Activated T-cell treated with anti-CD3 and anti-CD28 coated beads, Interleukin-2, amount 50 U/mL, for 24 hours (primary cell): ENCODE measurements at places on chromosomes 16 and 17.
A peak's percentile ranks its signal among the peaks of the same experiment; 100 is the strongest.

DNA sequence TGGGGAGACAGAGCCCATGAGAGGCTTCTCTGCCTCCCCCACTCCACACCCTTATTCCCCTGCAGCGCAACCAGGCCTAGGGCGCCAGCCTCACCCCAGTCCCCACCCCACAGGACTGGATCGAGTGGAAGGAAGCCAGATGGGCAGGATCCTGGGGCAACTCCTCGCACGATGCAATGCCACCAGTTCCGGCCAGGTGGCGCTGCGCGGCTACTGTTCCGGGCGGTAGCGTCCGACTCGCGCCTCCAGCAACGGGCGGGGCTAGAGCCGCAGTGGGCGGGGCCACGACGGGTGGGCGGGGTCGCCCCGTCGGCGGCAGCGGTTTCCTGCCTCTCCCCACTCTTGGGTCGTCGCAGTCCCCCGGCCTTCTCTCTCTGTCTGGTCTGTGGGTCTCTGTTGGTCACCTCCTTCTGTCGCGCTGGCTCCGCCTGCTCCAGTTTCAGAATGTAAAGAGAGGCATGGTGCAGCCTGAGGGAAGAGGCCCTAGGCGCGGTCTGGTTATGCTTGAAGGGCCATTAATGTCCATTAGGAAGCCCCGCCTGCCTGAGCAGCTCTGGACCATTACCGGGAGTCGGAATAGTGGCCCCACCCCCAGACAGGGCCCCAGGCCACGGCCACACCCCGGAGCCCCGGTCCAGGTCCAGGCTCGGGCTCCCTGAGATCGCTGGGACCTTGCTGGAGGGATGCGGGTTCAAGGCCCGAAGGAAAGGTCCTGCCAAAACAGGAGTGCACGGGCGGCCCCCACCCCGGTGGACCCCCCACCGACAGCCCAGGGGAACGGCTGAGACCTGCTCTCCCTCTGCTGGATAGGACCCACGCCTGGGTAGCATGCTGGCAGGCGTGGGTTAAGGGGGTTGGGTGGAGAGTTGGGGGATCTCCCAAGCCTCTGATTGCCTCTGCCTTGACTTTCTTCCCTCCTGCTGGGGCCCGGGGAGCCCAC lies 3.3 kb upstream of the NHERF2 start:
- DNase-seq = peak; percentile 99

- DNase-seq = peak; percentile 5
These were observed 132.2 kb downstream of the IRF8 start for GRCh38 chr16:86031141-86031678.

DNA sequence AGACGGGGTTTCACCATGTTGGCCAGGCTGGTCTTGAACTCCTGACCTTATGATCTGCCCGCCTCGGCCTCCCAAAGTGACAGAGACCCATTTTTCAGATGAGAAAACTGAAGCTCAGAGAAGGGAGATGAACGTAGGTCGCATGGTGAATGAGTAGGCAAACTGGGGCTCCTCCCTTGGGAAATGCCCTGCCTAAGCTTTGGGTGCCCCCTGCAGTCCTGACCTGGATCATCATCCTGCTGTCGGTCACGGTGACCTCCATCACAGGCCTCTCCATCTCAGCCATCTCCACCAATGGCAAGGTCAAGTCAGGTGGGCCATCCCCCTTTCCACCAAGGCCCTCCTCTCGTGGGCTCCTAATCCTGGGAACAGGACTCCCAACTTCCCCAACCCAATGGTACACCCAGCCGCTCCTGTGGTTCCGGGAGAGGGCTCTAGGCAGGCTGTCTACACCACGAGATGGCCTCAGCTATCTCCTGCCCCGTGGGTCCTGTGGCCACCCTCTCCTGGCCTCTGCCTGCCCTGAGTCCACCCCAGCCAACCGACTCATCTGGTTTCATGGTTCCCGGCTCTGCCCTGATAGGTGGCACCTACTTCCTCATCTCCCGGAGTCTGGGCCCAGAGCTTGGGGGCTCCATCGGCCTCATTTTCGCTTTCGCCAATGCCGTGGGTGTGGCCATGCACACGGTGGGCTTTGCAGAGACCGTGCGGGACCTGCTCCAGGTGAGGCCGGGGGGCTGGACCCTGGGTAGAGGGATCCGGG lies 4.7 kb downstream of the SLC12A3 start:
- no peak for DNase-seq

DNA sequence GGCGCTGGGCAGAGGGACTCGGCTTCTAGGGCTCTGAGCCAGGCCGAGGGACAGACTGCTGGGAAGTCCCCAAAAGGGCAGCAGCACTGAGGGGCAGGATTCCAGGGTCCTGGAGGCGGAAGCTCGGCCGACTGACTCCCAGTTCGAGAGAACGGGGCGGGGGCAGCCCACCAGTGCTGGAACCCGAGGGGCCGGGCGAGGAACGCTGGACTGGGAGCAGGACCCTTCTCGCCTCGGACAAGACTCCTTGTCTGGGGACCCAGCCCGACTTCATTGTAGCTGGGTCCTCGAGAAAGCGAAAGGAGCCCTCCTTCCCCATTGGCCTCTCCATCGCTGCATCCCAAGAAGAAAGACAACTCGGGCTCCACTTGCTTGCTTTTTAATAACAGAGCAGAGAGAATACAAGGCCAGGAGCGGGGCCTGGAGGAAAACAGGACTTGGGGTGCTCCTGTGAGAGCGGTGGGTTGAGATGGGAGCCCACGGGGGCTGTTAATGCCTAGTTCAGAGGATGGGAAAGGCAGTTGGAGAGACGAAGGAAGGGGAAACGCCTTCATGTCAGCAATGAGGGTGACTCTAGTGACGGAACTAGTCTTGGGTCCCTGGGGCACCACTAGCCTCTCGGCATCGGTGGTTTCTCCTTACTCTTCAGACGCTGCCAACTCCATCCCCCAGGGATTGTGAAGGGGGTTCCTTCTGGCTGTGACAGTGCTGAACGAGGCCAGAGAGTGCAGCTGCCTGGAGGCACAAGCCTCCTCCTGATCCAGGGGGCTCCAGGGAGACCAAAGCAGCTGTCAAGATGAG lies 492 bp upstream of the CAMTA2 start:
- DNase-seq = peak; percentile 45

DNA sequence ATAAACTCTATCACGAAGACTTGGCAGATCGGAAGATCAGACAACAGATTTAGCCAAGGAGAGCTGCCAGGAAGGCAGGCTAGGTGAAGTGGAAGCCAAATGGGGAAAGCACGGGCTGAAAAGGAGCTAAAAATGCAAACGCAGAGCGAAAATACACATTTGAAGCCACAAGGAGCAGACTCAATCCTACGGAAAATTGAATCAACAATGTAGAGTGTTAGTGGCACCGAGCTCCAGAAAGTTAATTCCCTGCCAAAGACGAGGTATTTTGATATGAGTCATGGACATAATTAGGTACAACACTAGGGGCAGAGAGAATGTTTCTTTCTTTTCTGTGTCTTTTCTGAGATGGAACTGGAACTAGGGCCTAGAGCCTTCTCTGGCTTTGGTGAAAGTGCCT lies 20.7 kb downstream of the GSG1L start:
- DNase-seq = no peak

DNA sequence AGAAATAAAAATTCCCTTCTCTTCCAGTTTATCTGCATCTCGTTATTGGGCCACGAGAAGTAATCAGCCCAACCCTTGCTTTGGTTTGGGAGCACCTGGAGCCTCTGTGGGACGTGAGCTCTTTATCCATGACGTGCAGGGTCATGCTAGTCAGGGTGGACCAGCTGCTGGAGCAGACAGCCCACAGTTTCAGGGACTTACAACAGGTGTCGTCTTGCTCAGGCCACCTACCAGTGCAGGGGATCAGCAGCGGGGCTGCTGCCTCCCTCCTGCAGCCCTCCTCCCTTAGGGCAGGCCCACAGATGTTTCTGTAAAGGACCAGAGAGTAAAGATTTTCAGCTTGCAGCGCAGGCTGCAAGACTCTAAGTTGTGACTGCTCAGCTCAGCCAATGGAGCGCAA lies 16.9 kb downstream of the ADAD2 start:
- no peak for DNase-seq

GRCh38 chr16:27841061-27841801 lies 222.3 kb downstream of the GSG1L start:
- DNase-seq = no peak

- no peak for DNase-seq
These were observed 69.3 kb upstream of the TOB1 start for GRCh38 chr17:50935221-50935995.

GRCh38 chr16:86509759-86510464 lies 415 bp upstream of the FOXF1 start:
- no peak for DNase-seq

- DNase-seq = no peak
These were observed 80.3 kb downstream of the FTO start for GRCh38 chr16:53784291-53784690.

DNA sequence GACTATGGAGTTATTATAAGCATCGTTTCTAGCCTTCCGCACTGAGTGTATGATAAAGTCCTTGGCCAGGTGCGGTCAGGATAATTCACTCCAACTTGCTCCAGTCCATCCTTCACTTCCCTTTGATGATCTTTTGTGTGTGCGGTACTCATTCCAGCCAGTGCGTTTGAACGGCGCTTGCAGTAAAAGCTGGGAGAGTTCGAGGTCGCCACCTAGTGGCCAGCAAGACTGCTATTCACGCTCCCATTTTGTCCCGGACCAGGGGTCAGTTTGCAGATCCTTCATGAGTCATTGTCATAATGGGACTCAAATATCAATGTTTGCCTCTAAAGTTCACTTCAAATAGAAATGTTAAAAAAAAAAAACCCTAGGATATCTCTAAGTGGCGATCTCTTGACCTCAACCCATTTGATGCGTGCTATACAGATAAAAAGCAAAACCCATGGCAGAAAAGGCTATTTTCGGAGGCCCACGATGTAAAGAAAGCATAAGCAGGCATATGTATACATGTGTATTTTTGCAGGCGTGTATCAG lies 417.1 kb downstream of the TMEM114 start:
- no peak for DNase-seq

DNA sequence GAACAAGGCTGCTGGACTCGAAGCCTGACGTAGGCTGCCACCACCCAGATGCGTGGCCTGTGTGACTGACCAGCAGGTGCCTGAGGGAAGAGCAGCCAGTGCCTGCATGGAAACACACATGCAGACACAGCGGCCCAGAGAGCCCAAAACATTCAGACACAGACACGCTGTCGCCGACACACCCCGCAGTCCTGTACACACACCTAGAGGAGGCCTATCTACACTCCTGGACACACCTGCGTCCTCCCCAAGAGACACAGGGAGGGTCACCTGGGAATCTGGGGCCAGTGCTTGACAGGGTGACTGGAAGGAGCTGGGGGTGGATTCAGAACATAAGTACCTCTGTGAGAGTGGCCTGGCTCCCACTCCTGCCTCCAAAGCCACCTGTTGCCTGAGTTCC lies 6.1 kb upstream of the TSPOAP1 start:
- no peak for DNase-seq

- DNase-seq = no peak
These were observed 23.2 kb downstream of the KRT23 start for GRCh38 chr17:40914075-40914855.

GRCh38 chr16:86281421-86281820 lies 228.9 kb upstream of the FOXF1 start:
- DNase-seq = no peak

GRCh38 chr17:36133602-36134236 lies 30.1 kb downstream of the CCL4 start:
- DNase-seq = no peak

- DNase-seq = no peak
These were observed 22.6 kb downstream of the LGALS3BP start for GRCh38 chr17:78957128-78957527.

- DNase-seq = no peak
These were observed 17.4 kb downstream of the RPA1 start for GRCh38 chr17:1847191-1847590.

DNA sequence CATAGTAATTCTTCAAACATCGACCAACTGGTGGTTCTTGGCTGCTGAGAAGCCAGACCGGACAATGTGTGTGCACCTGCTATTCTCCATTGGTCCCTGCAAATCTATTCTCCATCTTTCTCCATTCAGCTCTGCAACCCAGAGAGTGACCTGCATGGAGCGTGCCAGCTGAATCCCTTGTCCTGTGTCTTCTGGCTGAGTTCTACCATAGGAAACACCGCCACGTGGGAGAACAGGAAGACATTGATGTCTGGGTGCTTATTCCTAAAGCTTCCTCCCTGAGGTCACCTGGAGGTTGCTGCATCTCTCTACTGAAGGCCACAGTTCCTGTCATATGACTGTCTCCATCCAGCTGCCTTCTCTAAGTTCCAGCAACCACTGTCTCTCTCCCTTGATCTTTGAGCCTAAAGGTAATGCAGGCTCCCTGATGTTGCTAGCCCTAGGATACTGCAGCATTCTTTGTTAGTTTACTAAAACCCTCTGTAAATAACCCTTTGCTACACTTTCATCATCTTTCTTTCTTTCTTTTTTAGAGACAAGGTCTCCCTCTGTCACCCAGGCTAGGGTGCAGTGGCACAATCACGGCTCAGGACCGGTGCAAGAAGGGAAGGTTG lies 10.6 kb upstream of the SMG1 start:
- no peak for DNase-seq

- no peak for DNase-seq
These were observed 1.7 kb upstream of the DPH1 start for GRCh38 chr17:2028234-2028614.

- DNase-seq = no peak
These were observed 69.8 kb downstream of the NT5M start for GRCh38 chr17:17372856-17373520.

- DNase-seq = no peak
These were observed 84.1 kb downstream of the TAOK1 start for GRCh38 chr17:29474297-29474696.

DNA sequence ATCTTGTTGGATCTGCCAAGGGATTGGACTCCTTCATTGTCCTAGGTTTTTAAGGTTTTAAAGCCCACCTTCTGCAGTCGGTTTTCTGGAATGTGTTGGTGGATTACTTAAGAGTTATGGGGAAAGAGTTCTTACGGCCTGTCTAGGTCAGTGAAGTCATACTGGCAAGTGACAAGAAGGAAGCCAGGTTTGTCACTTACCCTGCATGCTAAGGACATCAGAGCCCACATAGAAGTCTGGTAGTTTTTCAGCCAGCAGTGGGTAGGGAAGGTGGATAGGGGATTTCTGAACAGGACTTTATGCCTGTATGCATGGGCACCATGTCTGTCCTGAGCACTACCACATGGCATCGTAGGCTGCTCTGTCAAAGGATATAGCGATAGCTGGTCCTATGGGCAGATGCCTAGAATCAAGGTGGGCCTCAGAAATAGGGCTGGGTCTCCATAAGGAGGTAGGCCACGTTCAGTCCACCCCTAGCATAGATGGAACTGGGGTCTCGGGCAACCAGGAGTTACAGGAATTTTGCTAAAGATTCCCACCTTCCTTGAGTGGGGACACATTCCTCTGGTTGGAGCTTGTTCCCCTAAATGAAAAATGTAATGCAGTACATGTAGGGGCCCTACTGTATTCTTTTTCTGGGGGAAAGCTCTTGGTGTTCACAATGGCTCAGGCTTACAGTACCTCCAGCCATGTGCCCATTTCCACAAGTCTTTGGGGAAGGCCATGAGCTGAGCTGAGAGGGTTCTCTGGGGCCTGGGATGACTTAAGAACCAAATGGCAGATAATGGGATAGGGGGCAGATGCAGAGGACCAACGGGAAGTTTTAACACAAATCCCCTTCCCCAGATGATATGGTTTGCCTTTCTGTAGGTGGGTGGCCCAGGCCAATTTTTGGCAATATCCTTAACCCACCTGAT lies 27.5 kb downstream of the TRPV2 start:
- peak; percentile 56 for DNase-seq

GRCh38 chr16:9846362-9847099 lies 335.7 kb downstream of the GRIN2A start:
- no peak for DNase-seq
